ENCODE measurements at places on chromosomes 5 and 9.
A peak's percentile ranks its signal among the peaks of the same experiment; 100 is the strongest.

DNA sequence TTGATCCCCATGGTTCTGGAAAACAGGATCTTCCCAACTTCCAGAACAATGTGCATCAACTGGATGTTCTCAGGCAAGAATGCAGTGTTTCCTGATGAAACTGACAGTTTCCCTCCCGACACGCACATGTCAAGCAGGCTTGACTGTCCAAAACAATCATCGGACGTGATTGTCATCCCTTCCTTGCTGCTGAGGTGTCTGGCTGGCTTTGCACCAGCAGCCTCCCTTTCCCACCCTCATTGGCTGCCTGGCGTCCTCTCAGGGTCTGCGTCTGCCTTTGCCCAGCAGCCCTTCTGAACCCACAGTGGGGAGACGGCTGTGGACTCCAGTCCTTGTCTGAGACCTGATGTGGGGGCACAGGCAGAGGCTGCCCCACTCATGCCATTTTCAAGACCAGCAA lies 110.8 kb downstream of the MARCHF3 start:
- peaks cover 15% of the 10 kb centered on the region for H3K4me1 ChIP-seq
- H3K27ac ChIP-seq = no peak overlapping the region
- DNase-seq = no peak
- no peak overlapping the region for H3K4me3 ChIP-seq

GRCh38 chr9:105259731-105260612 lies 15.5 kb downstream of the SLC44A1 start:
- H3K4me1 ChIP-seq = peaks cover 18% of the 10 kb centered on the region
- no peak overlapping the region for H3K4me3 ChIP-seq
- H3K36me3 ChIP-seq = no peaks in the 10 kb centered on the region
- H3K27ac ChIP-seq = peak overlapping the region; percentile 39

- H3K4me1 ChIP-seq = no peaks in the 10 kb centered on the region
- no peaks in the 10 kb centered on the region for H3K27me3 ChIP-seq
- peak overlapping the region; percentile 69 for H3K27ac ChIP-seq
- DNase-seq = no peak
Observed at GRCh38 chr5:55923177-55923771, 71.5 kb downstream of the IL6ST start.

GRCh38 chr9:36559036-36559695 lies 13.5 kb upstream of the MELK start:
- DNase-seq = no peak
- no peak overlapping the region for H3K27ac ChIP-seq
- H3K27me3 ChIP-seq = no peaks in the 10 kb centered on the region
- H3K4me1 ChIP-seq = peaks cover 8% of the 10 kb centered on the region
- H3K36me3 ChIP-seq = no peaks in the 10 kb centered on the region
- H3K4me3 ChIP-seq = no peak overlapping the region

- no peaks in the 10 kb centered on the region for H3K27me3 ChIP-seq
- H3K27ac ChIP-seq = peak overlapping the region; percentile 50
- DNase-seq = no peak
- no peak overlapping the region for H3K4me3 ChIP-seq
- peaks cover 14% of the 10 kb centered on the region for H3K4me1 ChIP-seq
Observed at GRCh38 chr9:129938291-129938979, 103.2 kb downstream of the USP20 start.

DNA sequence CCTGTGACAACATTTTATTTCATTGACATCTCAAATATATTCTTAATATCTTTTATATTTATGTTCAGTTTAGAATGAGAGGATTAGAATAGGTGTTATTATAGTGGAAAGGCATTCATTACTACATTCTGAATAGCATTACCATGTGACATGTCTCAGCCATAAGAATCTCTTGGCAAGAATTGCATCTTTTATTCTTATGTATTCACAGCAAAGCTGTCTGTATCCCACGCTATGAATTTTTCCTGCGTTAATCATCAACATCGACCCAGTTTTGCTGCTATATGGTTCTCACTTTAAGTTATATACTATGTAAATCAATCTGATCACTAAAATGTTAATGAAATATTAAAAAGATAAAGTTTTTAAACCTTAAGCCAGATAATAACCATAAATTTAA lies 248.6 kb downstream of the TMEM232 start:
- no peaks in the 10 kb centered on the region for H3K27me3 ChIP-seq
- H3K36me3 ChIP-seq = no peaks in the 10 kb centered on the region
- DNase-seq = no peak
- no peak overlapping the region for H3K27ac ChIP-seq
- no peaks in the 10 kb centered on the region for H3K4me1 ChIP-seq

DNA sequence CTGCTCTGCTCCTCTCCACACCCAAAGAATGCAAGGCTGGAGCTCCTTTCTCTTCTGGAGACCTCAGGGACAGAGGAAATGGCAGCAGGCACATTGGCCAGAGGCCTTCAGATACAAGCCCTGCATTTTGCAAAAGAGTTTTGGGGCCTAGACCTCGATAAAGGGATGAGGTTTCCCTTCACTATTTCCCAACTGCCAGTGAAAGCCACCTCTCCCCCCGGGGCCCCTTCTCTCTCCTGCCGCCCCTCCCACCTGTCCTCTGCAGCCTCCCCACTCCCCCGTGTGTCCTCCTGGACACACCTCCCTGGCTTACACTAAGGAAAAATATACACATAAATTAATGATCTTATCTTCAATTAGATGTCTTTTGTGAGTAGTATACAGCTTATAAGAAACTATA lies 21.3 kb upstream of the LMNB1 start:
- H3K4me1 ChIP-seq = peaks cover 49% of the 10 kb centered on the region
- H3K27ac ChIP-seq = no peak overlapping the region

Data from left lung (tissue), 14 donors.